GM23338 (cell line): ENCODE measurements at places on chromosomes 1 and 21.

- no peak for DNase-seq
Observed at GRCh38 chr1:207313131-207313530, 8.3 kb upstream of the CD55 start.

- DNase-seq, result no peak
Observed at GRCh38 chr21:38401191-38401926, 96.9 kb downstream of the ERG start.

GRCh38 chr1:151986501-151987190 lies 7.0 kb downstream of the S100A10 start:
- no peak for DNase-seq

DNA sequence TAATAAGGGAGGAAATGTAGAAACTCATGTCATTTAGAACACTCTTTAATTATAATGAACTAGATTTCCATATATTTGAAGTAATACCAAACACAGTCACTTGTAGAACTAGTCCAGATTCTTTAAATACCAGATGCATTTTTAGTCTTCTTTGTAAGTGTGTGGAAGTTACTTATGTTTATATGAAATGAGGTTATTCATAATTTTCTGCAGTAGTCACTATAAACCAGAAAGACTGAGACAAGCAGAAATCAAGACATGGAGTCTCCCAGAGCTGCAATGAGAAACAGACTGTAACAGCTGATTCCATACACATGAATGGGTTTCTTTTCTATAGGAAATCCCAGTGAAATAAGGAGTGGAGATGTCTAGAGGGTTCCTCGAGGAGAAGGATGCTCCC lies 216.6 kb upstream of the ZP4 start:
- no peak for DNase-seq

DNA sequence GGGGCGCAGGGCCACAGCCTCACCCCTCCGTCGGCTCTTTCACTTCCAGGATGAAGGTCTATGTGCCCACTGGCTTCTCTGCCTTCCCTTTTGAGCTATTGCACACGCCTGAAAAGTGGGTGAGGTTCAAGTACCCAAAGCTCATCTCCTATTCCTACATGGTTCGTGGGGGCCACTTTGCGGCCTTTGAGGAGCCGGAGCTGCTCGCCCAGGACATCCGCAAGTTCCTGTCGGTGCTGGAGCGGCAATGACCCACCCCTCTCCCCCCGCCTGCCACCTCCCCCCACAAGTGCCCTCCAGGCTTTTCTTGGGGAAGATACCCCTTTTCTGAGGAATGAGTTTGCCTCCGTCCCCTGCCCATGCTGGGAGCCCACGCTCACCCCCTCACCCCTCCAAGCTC lies 35.2 kb downstream of the EPHX1 start:
- DNase-seq, result no peak
